GM12865 (cell line): ENCODE measurements at places on chromosomes 4 and X.

DNA sequence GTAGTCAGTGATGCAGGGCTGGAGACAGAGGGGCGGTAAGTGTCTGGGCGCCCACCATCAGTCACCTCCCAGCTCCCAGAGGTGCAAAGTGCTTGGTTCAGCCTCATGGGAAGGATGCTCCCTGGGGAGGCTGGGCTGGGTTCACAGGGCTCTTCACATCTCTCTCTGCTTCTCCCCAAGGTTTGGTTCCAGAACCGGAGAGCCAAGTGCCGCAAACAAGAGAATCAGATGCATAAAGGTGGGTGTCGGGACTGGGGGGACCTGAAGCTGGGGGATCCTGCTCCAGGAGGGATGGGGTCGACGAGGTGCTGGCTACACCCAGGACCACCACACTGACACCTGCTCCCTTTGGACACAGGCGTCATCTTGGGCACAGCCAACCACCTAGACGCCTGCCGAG, 10.1 kb downstream of the SHOX start:
- no peak for DNase-seq

DNA sequence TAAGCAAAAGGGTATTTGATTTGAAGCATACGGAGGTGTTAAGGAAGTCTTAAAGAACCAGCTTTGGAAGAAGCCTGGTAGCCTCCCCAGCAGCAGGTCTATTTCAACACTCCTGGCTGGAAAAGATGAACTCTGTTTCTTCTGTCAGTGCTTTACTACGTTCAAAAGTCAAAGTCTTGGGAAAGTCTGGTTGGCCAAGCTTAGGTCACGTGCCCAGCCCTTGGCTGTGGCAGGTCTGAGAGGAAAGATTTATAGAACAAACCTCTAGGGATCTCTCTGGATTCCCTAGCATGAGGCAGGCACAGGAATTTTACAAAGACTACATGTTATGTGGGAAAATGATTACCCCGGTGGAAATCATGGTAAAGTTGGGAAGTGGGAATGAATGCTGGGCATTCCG, 8.6 kb upstream of the ARHGAP10 start:
- no peak for DNase-seq

- no peak for DNase-seq
Observed at GRCh38 chrX:47648376-47648775, 2.0 kb downstream of the ELK1 start.

DNA sequence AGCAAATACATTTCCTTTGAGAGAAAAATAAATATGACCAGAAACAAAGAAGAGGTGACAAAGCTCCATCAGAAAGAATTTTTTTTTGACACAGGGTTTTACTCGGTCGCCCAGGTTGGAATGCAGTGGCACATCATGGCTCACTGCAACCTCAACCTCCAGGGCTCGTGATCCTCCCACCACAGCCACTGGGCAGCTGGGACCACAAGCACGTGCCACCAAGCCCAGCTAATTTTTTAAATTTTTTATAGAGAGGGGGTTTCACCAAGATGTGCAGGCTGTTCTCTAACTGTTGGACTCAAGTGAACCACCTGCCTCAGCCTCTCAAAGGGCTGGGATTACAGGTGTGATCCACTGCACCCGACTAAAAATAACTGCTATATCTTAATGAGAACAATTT, 10.3 kb downstream of the ADH5 start:
- DNase-seq: no peak

DNA sequence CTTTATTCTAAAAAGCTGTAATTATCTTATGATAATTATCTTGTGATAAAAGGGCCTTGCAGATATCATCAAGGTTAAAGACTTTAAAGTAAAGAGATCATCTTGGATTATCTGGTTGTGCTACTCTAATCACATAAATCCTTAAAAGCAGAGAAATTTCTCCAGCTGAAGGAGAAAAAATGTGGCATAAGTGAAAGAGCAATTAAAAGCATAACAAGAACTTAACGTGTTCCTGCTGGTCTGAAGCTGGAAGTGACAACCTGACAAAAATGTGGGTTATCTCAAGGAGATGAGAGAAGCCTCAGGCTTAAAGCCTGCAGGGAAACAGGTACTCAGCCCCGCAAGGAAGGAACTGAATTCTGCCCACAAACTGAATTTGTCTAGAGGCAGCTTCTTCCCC, 449.1 kb upstream of the NDST4 start:
- DNase-seq: no peak

GRCh38 chrX:337331-337831, 18.8 kb upstream of the GTPBP6 start:
- no peak for DNase-seq

DNA sequence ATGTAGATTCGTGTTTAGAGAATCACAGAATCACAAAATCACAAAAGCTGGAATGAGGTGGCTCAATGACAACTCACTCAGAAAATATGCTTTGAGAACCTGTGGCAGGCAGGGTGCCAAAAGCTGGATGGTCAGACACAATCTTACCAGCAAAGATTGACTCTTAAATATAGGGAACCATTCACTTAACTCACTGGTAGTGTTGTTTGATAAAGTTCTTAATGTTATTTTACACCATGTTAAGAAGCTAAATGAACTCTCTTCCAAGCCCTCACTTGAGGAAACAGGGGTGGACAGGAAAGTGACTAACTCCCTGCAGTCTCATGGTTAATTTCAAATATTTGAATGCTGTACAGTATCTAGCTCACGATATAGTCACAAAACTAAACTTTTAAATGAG, 5.7 kb upstream of the SCOC start:
- no peak for DNase-seq

DNA sequence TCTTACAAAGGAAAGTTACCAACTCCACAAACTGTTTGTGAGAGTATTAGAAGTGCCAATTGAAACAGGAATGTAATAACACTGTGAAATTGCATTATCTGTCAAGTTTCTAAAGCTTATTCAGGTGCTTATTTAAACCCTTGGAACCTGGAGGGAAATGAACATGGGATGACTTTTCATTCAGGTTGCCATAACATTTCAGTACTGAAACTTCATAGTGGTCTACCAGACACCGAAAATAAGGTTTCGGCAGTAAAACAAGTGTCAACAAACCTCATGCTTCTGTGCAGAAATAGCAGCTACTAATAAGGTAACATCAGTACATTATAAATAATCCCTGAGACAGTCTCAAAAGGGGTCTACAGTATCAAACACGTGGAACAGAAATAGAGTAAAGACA, 890.7 kb upstream of the INTU start:
- peak; percentile 50 for DNase-seq

DNA sequence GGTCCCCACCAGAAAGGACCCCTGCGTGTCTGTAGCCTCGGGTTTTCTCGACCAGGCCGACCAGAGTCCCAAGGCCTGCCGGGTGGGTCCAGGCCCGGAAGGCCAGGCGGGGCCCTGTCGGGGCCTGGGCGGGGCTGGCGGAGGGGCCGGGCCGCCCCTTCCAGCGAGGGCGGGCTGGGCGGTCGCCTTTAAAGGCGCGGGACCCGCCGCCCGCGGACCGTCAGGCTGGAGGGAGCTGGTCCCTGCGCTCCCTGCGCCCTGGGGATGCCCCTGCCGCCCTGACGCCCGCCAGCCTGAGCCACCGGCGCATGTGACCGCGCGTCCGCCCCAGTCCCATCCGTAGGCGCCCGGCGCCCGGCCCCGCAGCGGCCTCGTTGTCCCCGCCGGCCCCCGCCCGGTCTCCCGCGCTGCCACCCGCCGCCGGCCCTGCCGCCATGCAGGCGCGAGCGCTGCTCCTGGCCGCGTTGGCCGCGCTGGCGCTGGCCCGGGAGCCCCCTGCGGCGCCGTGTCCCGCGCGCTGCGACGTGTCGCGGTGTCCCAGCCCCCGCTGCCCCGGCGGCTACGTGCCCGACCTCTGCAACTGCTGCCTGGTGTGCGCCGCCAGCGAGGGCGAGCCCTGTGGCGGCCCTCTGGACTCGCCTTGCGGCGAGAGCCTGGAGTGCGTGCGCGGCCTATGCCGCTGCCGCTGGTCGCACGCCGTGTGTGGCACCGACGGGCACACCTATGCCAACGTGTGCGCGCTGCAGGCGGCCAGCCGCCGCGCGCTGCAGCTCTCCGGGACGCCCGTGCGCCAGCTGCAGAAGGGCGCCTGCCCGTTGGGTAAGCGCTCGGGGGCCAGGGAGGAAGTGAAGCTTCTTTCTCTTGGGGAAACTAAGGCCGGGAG, at the start of gene HTRA3:
HTRA3 (plus strand) TSS at position 220 of the 883 bp plus-strand sequence; CDS start at position 435, 215 bp downstream.
- no peak for DNase-seq

DNA sequence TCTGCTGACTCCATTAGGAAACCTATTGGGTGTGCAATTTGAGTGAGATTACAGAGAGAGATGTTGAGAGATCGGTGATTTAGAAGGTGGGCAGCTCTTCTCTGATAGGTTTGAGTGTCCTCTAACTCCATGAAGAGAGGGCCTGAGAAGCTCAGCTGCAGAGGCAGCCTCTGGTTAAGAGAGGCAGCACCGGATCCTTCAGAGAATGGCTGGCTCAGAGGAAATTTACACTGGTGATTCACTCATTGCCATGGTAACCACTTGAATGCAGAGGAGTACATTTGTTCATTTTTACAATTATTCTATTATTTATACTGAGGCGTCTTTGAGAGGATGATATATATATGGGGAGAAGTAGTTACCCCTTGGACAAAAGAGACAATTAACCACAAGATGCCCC, 171.7 kb downstream of the PDGFRA start:
- no peak for DNase-seq

- DNase-seq: no peak
Observed at GRCh38 chr4:176001151-176002006, 64.3 kb upstream of the WDR17 start.

DNA sequence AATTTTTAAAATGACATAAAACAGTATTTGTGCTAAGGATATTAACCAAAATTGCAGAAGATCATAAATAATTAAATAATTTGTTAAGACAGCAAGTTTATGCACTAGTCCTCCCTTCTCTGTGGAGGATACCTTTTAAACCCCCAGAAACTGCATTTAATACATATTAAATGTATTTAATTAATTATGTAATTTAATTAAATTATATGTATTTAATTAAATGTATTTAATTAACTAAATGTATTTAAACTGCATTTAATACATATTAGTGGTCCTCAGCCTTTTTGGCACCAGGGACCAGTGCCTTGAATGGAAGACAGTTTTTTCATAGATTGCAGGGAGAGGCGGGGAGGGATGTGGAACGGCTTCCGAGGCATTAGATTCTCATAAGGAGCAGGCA, 404.6 kb downstream of the ARHGAP24 start:
- no peak for DNase-seq

GRCh38 chrX:22234380-22234779, 38.3 kb upstream of the CBLL2 start:
- no peak for DNase-seq

DNA sequence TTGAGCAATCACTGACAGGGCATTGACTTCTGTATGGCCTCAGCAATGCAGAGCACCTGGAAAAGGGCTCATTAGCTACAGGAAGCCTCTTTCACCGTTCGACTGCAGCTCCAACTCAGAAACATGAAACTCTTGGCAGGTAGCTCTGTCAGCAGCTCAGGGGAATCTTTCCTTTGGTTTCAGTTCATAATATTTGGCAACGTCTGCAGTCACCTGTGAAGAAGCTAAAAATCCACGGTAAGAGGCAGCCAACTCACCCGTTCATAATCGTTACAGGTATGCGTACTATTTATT, 354.9 kb downstream of the CAMK2D start:
- DNase-seq: no peak

DNA sequence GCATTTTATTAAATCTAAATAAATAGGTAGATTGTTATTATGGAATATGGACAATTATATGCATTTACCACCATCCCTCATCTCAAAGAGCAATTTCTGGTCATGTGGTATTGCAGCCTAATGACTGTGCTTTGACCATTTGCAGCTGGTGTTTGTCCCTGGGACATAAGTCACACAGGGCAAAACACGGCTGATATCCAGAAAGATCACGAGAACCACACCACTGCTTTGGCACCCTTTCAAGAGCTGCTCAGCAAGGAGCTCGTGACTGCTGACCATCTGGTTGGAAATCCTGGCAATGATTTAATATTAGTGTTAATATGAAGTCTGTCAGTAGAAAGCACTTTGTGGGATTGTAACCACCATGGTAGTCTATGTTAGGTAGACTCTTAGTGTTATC, 545.0 kb downstream of the GBA3 start:
- no peak for DNase-seq

DNA sequence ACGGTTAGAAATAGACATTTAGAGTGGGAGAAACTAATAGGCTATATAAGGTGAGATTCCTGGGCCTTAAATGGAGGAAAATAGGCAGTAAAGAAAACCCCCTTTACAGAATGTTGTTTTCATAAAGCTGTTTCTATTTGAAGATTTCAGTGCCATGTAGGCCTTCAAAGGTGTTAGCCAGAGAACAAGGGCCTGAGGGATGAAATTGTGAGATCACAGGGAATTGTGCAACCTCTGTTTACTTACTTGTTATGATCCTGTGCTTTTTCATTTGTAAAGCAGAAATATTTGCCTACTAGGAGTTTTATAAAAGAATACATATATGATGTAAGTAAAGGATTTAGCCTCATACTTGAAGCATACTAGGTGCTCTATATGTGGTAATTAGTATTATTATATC, 272.9 kb upstream of the ARX start:
- no peak for DNase-seq

DNA sequence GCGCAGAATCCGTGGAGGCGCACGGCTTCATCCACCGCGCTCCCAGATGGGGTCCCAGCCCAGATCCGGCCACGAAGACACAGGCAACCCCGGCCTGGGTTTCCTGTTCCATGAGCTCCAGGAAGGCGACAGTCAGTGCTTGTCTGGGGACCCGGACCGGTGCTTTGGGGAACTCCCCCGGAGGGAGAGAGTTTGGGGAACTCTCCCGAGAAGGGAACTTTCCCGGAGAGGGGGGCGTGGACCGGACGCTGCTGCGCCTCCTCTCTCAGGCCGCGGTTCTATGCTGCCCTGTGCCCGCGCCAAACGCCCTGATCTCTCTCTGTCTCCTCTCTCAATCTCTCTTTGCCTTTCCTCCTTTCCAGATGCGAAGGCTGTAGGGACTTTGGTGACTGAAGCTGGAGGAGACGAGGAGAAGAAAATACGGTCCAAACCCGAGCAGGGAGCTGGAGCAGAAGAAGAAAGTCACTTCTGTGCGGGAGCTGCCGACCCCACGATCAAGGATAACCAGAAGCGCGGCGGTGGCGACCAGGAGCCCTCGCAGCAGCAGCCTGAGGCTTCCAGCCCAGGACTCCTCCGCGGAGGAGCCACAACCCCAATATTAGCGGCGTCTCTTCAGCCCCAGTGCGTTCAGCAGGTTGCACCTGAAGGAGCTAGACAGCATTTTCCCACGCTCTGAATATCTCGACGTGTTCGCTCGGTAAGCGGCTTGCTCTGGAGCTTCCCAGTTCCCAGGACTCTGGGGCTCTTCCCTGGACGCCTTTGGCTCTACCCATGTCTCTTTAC, 47.6 kb upstream of the NKAP start:
- no peak for DNase-seq

DNA sequence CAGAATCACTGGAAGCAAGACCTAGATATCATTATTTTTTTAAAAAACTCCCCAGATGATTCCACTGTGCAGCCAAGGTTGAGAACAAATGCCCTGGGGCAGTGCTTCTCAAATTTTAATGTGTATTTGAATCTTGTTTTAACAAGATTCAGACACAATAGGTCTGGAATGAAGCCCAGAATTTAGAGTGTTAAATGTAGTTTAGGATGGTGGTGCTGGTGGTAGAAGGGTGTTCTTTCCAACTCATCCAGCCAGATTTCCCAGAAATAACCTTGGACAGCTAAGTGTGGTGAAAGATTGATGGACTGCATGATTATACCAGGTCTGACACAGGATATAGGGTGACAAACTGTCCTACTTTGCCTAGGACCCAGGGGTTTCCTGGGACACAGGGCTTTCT, 120.1 kb upstream of the MED14 start:
- no peak for DNase-seq
